Midbrain (tissue), 1 donor: ENCODE measurements at places on chromosomes 6 and 20.
A peak's percentile ranks its signal among the peaks of the same experiment; 100 is the strongest.

DNA sequence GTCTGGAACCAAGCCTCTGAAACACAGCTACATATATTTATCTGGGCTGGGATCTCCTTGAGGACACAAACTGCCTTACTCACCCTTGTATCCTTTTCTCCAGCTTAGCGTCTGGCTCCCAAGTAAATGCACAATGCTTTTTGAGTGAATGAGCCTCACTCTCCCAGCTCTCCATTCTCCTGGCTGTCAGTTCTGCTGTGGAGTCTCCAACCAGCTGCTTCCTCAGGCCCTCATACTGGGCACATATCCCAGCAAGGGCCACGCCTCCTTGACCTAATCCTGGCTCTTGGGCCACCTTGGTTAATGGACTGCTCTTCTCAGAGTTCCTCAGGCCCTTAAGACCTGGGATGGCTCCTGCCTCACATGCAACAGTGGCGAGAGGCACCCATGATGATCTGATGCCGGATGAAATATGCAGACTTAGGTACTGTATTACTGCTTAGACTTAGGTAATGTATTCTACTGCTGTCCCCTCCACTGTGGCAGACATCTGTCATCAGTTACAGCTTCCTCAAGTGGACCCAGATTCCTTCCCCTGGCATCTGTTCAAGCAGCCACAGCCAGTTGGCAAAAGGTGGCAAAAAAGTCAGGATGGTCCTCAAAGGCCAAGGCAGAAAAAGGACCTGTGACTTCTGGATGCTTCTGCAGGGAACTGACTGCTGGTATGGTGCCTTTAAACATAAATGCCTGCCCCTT is 16.5 kb downstream of the SNHG17 start:
- peak; percentile 44 for DNase-seq

DNA sequence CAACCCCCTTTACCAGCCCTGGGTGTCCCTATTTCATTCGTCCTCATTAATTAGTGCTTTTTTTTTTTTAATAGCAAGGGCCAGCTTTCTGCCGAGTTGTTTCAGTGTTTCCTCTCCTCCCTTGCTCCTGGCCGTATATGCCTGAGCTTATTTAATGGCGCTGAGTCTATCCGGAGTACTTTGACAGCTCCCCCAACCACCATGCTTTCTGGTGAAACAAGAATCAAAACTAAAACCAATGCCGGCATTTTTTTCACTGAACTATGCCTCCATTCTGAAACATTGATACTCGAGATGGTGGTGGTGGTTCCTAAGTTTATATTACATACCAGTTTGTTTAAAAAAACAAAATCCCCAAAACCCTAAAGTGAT is 1.2 kb downstream of the DCBLD1 start:
- DNase-seq: no peak

GRCh38 chr6:130610303-130610702 is 216.9 kb upstream of the SMLR1 start:
- no peak for DNase-seq

- peak; percentile 12 for DNase-seq
These were observed 26.7 kb downstream of the SAYSD1 start for GRCh38 chr6:39088331-39088730.

GRCh38 chr6:163438298-163438939 is 23.9 kb downstream of the QKI start:
- no peak for DNase-seq

DNA sequence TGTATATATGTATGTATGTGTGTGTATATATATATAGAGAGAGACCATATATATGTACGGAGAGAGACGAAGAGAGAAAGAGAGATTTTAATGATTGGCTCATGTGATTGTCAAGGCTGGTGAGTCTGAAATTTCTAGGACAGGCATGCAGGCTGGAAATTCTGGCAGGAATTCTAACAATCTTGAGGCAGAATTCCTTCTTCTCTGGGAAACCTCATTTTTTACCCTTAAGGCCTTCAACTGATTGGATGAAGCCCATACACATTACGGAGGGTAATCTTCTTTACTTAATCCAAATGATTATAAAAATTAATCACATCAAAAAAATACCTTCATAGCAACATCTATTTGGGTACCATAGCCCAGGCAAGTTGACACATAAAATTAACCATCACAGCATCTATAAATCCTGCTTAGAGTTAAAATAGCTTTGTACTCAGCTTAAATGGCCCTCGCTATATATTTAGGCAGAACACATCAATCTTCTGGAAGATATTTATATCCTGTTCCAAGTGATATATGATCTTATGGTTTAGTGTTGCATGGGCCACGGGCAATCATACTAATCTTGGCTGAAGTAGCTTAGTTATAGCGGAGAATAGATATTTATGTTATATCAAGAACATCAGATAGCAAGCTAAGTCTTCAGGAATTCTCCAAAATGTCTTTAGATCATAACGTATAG is 36.6 kb downstream of the ABRACL start:
- no peak for DNase-seq

DNA sequence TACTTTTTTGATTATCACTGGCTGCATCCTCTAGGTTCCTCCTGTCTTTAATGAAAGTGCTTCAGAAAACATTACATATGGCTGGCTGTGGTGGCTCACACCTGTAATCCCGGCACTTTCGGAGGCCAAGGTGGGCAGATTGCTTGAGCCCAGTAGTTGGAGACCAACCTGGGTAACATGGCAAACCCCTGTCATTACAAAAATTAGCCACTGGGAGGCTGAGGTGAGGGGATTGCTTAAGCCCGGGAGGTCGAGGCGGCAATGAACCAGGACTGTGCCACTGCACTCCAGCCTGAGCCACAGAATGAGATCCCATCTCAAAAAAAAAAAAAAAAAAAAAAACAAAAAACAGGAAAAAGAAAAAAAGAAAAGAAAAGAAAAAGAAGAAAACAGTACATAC is 35.3 kb downstream of the BEND3 start:
- no peak for DNase-seq

- no peak for DNase-seq
These were observed 188.2 kb downstream of the PLCB1 start for GRCh38 chr20:8320306-8320705.

GRCh38 chr6:34521463-34522285 is 34.5 kb downstream of the SPDEF start:
- no peak for DNase-seq

GRCh38 chr6:20948556-20948955 is 414.3 kb downstream of the CDKAL1 start:
- DNase-seq: no peak

- no peak for DNase-seq
These were observed 154.9 kb downstream of the OR2B2 start for GRCh38 chr6:27757307-27757706.

DNA sequence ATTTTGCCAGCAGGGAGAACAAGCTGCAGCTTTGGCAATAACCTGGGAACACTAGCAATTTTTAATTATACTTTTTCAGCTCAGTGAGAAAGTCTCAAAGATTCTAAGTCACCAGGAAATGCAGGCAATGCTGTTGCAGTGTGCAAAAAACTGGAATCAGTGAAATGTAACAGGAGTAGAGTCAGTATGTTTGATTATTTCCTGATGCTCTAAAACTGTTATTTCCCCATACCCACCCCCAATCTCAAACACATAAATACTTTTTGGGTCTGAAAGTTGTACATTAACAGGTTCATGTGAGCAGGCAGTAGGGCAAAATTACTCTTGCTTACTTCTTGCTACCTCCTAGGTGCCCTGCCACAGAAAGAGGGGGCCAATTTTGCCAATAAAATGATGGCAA is 65.4 kb upstream of the BEND6 start:
- DNase-seq: no peak

GRCh38 chr6:7418238-7418905 is 28.8 kb downstream of the RIOK1 start:
- no peak for DNase-seq
